ENCODE measurements at places on chromosomes 5 and 9.

DNA sequence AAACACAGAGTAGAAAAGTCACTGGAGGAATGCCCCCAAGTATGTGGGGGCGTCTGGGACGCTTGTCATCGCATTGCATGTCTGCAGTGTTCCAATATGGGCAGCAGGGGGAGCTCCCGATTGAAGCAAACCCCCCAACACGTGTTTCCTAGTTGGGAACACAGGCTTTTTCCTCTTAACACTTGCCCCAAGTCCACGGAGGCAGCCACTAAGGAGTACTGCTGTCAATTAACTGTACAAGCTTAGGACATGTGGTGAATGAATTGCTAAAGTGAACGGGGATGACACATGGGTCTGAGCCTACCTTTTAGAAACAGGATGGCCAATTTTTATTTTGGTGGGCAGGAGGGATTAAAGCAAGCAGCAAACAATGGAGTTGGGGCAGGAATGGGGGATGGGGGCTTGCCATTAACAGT lies 2.2 kb downstream of the GABRB2 start:
- DNase-seq, result peak; percentile 46

- DNase-seq, result no peak
Measured at GRCh38 chr5:17258431-17258830, 41.0 kb downstream of the BASP1 start.

DNA sequence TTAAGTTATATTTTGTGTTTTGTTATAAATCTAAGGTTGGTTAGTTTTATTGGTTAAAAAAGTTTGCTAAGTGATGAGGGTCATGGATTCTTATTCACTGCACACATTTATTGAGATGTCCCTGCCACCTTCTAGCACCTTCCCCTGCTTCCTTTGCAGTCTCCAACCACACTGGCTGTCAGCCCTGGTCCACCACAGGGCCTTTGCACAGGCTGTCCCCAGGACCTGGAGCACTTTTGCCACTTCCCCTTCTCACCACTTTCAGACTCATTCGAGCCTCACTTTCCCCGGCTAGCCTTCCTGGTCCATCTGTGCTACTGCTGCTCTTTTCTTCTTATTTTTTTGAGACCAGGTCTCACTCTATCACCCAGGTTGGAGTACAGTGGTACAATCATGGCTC lies 45.3 kb downstream of the ARHGAP26 start:
- DNase-seq, result no peak

- no peak for DNase-seq
Measured at GRCh38 chr9:34170237-34170991, 8.4 kb upstream of the UBAP1 start.

GRCh38 chr5:6291961-6292360 lies 86.4 kb downstream of the MED10 start:
- no peak for DNase-seq

DNA sequence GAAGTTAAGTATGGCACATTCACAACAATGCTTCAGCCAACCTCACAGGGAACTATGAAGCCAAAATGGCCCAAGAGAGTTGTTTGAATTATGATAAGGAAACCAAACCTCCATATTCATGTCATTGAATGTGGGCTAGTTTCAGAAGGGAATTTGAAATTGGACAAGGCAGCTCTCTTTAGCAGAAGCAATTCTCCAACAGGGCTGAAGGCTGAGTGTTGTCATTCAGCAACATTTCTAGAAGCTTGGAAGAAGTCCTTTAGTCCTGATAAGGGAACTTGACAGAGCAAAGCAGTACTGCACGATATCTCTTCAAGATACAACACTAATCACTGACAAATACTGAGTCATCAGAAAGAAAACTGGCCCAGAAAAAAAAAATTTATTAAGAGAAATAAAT lies 115.4 kb downstream of the SLC25A46 start:
- no peak for DNase-seq

GRCh38 chr5:140118302-140118936 lies 4.5 kb downstream of the PURA start:
- DNase-seq, result no peak

GRCh38 chr5:126597156-126597555 lies 2.1 kb upstream of the ALDH7A1 start:
- DNase-seq, result peak; percentile 1

DNA sequence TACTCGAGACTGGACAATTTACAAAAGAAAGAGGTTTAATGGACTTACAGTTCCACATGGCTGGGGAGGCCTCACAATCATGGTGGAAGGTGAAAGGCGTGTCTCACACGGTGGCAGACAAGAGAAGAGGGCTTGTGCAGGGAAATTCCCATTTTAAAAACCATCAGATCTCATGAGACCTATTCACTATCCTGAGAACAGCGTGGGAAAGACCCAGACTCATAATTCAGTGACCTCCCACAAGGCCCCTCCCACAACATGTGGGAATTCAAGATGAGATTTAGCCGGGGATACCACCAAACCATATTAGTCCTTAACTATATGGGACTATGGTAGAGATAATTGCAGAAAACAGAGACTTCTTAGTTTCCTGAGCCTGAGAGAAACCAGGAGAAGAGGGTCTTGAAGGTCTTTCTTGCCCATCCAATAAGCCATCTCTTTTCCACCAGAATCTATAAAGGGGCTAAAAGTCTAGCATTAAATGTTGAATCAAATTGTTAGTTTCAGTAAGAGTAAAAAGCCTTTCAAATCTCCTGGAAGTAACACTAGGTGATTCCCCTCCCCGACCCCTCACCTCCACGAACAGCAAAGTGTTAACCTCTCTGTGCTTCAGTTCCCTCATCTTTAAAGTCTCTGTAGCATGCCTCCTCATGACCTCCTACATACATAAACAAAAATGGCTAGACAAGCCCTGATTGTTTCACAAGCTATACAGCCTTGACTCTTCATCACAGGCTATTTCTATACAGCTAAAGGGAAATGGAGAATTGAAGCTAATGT lies 259.1 kb downstream of the TMEM167A start:
- DNase-seq, result no peak

- no peak for DNase-seq
Measured at GRCh38 chr9:36888551-36888950, 145.5 kb downstream of the PAX5 start.

All from left lobe of liver (tissue), 2 donors.